ENCODE measurements at places on chromosomes 4 and X.

GRCh38 chr4:30605616-30606190, 114.5 kb upstream of the PCDH7 start:
- no peak for DNase-seq

GRCh38 chr4:122980860-122981259, 58.5 kb upstream of the NUDT6 start:
- no peak for DNase-seq

DNA sequence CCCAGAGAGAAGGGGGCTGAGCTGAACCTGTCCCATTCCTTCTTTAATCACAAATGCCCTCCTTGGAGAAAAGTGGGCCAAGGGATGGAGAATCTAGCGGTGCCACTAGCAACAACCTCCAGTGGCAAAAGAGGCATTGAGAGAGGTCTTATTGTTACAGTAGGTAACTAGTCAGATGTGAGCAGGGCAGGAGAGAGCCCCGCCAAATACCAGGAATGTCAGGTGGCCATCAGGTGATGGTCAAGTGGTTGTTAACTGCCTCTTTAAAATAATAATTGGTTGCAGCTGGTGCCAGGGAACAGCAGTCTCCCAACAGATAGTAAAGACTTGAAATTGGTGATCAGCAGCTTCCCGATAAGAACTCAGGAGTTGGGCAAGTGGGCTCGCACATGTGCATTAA, 116.1 kb downstream of the EVC2 start:
- DNase-seq, result no peak

DNA sequence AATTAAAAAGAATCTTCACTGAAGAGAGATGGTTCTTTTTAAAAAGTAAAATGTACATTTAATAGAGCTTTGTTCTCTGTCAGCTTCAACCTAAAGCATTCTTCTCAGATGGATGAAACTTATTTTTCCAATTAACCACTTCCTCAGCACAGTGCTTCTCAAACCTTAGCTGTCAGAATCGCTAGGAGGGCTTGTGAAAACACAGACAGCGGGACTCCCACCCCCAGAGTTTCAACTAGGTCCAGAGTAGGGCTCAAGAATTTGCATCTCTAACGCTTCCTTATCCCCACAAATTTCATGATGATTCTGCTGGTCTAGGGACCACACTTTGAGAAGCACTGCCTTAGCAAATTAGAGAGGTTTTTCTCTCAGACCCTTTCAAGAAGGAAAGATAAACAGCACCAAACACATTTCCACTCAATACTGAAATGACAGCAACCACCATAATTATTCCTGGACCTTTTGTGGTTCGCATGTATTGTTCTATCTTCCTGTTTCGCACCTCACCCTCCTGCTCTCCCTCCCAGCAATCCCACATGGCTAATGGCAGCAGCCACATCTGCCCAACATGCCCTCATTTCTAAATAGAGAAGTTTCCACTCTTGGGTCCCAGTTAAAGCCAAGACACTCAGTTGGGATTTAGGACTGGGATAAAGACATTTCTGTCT, 73.2 kb downstream of the ZNF827 start:
- DNase-seq, result no peak

DNA sequence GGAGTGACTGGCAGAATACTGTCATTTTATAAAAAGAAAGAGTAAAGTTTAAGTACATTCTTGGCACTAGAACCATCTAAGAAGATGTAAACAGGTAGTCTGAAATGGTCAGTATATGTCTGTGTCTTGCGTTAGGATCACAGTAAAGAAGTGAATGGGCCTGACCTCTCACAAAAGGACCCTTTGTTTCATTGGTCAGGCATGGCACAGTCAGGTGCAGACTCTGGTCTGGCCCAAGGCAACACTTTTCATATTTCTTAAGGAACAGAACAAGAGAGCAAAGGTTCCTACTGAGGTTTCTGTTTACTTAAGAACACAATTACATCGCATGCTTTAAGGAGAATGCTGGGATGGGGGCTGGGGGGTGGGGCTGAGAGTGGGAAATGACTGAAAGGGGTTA, 48.1 kb downstream of the RPGR start:
- no peak for DNase-seq

GRCh38 chrX:113300580-113300979, 459.9 kb upstream of the AMOT start:
- DNase-seq, result no peak

All from hypothalamus (tissue), 51 donors.